ENCODE measurements at places on chromosomes 11 and 22. TPM values are rescaled to one million over a fixed set of nuclear protein-coding genes. Genes with fewer than 3 reads are reported as not detected.

HTR3A gene
- total RNA-seq: not detected

KDM4E gene
- not detected for total RNA-seq

OR5M3 gene
- total RNA-seq: not detected

SYCE3 gene
- total RNA-seq: not detected

CCDC34 gene
- total RNA-seq: 1.4 TPM

OR10A2 gene
- total RNA-seq: not detected

PATE2 gene
- not detected for total RNA-seq

KCNJ5 gene
- total RNA-seq: not detected
